Suppressor macrophage treated with lipopolysaccharide for 1 hour (primary cell): ENCODE measurements at places on chromosomes 16 and 17.

DNA sequence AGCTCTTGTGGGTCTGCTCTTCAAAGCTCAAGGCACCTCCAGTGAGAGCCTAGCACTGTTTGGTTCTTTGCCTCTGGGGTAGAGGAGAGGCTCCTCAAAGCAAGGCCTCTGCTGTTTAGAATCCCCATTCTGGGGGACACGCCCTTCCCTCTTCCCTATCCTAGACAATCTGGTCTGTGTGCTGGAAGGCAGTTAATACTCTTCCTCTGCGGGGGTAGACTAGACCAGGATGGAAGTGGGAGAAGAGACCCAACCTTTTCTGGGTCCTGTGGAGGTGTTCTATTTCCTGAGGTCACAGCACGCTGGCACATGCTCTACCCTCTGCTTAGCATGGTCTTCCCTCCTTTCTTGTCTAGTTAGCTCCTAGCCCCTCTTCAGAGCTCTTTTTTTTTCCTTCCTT lies 7.7 kb downstream of the ERAL1 start:
- no peak for DNase-seq

- no peak for DNase-seq
Measured at GRCh38 chr16:5905935-5906334, 808.3 kb upstream of the EEF2KMT start.

DNA sequence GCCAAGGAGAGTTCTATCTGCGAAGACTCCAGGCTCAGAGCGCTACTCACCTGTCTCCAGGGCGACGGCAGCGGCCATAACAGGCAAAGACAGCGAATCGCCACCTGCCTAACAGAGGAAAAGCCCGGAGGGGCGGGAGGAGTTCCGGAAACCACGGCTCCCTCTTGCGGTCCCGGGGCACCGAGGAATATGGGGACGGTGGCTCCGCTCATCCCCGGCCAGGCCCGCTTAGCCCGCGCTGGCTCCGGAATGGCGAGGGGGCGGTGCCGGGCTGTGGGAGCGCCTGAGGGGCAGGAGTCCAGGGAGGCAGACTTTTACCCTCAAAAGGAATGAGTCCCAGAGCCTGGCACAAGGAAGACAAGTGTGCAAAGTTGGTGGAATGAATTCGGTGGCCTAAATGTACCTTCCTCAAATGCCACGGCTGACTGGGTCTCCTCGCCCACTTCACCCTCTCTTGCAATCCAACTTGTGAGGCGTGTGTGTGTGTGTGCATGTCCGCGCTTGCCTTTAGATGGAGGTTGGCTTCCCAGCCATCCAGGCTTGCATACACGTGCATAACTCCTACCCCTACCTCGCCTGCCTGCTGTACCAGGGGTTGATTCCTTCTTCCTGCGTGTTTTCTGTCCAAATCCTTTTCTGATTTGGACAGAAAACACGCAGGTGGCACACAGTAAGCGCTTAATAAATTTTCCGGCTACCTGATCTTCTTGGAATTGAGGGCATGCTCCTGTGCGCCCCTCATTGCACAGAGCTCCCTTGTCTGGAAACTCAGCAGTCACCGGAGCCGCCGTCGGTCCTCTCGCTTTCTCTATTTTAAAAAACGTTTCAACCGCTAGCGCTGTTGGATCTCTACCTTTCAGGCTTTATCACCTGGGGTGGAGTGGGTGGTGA lies 3.5 kb downstream of the C17orf100 start:
- peak; percentile 45 for DNase-seq

- DNase-seq, result no peak
Measured at GRCh38 chr16:88413231-88413630, 30.5 kb downstream of the ZNF469 start.

DNA sequence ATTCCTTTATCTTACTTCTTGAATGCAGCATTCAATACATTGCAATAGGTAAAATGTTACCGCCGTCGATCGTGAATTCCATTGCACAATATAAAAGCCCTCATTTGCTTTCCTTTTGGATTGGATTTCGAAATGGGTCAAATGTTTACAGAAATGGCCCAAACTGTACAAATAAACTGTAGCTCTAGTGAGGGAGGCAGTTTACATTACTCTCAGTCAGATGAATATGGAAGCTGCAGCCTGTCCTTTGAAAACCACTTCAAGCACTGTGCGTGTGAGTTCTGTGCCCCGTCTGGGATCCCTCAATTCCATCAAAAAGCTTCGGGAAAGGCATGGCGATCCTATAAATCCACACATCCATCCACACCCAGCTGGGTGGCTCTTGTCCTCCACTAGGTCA lies 258.6 kb upstream of the FOXF1 start:
- no peak for DNase-seq

DNA sequence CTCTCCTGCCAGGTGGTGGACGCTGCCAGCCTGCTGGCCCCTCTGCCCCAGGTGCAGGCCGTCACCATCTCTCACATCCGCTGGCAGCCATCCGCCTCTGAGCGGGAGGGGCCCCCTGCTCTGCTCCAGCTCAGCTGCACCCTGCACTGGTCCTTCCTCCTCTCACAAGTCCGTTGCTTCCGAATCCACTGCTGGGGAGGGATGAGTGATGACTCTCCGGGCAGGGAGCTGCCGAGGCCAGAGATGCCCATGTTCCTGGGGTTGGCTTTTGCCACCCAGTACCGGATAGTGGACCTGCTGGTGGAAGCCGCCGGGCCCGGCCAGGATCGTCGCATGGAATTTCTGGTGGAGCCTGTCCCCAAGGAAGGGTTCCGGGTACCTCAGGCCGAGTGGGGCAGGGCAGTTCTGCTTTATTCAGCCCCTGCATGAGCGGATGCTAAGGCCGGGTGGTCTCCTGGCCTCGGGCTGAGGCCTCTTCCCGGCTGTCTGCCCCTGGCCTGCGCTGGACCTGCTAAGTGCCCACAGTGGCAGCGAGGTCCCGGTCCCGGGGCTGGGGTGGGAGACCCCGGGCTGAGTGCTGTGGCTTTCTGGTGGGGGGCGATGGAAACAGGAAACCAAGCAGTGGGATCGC lies 11.4 kb downstream of the ENGASE start:
- no peak for DNase-seq

GRCh38 chr17:80439499-80439898 lies 24.5 kb downstream of the ENDOV start:
- DNase-seq, result no peak

GRCh38 chr16:79599256-79599836 lies 1.2 kb downstream of the MAF start:
- DNase-seq, result peak; percentile 35

- DNase-seq, result peak; percentile 32
Measured at GRCh38 chr17:8846768-8847211, 20.7 kb downstream of the PIK3R6 start.
